ENCODE measurements at places on chromosomes 4 and X.

DNA sequence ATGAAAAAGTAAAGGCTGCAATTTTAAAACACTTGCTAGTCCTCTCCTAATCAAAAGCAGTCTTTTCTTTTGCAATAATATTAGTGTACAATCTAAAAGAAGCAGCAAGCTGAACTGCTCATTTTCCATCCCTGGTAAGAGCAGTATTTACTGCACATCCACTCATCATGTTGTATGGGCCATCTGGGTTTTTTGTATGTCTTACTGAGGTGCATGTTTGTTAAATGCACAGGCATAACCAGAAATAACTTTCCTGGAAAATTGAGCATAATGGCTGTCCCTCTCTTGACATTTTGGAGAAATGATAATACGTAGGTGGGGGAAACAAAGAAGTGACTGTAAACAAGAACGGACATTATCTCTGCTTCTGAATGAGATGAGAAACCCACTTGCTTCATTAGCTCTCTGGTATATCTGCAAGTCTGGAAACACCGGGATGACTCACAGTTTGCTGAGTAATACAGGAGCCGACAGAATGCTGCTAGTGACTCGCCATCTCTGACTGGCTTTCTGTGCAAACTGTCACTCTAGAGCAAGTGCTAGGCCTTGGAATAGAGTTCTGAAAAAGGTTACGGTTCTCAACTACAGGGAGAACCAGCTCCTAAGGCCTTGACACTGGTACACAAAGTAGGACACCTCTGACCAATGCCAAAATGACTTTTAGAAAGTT, 85.7 kb upstream of the MTM1 start:
- DNase-seq = no peak

DNA sequence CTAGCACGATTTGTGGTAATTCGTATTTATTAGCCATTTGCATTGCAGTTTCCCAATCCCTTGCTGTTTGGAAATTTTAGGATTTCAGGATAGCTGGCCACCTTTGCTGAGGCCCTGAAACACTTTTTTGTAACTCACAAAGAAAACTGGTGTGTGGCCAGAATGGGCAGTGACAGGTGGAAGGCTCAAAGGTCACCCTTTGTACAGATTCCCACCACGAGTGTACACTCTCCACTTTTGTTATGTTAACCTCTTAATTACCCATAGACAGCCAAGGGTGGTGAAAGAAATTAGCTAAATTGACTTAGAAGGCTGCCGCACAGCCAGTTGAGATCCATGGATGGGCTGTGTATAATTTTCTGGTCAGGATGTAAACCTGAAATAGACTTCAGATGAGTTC, 109.7 kb upstream of the ARX start:
- DNase-seq = no peak

GRCh38 chrX:148535639-148536038, 35.2 kb downstream of the AFF2 start:
- DNase-seq = no peak

DNA sequence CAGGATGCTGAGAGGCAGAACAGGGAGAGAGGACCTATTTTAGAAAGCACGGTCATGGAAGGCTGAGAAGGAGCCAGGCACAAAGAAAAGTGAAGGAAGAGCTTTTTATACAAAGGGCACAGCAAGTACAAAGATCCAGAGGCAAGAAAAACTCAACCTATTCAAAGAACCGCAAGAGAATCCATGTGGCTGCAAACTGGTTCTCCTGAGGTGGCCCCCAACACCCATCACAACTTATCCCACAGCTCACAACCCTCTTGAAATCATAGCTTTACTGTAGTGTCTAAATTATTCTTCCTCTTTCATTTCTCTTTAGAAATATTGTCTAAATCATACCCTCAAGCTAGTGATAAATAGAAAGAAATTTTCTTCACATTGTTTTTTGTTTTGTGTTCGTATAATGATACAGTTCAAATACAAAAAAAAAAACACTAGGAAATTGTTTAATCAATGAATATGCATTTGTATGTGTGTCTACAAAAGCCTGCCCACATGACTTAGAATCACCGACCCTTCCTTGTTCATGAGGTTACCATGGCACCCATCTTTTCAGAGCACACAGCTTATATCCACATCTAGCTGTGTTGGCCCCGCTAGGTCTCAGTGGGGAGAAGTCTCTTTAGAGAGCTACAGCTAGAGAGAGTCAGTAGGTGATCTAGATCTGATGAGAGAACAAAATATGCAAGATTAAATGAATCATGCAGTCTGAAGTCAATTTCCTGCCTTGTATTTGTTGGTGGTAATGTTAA, 126.9 kb upstream of the DCLK2 start:
- no peak for DNase-seq

DNA sequence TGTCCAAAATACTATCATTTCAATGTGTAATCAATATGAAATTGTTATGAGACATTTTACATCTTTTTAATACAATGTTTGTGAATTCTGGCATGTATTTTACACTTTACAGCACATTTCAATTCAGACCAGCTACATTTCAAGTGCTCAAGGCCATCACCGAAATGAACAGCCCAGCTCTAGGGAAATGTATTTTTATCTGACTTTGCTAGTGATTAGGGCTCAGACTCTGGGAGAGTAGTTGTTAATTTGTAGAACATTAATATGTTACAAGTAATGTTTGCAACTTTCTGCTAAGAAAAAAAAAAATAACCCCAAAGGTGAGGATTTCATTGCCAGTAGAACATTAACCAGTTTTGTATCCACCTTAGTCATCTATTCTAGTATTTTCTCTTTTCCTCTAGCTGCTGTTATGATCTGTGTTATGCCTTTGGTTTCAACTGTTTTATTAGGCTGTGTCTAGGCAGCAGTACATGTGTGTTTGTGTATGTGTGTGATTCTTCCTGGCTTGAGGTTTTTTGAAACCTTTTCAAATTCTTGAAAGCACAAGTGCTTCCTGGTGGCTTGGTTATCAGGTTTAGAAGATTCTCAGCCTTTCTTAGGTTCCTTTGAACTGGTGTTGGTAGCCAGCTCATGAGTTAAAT, 125.9 kb downstream of the NSUN7 start:
- no peak for DNase-seq

DNA sequence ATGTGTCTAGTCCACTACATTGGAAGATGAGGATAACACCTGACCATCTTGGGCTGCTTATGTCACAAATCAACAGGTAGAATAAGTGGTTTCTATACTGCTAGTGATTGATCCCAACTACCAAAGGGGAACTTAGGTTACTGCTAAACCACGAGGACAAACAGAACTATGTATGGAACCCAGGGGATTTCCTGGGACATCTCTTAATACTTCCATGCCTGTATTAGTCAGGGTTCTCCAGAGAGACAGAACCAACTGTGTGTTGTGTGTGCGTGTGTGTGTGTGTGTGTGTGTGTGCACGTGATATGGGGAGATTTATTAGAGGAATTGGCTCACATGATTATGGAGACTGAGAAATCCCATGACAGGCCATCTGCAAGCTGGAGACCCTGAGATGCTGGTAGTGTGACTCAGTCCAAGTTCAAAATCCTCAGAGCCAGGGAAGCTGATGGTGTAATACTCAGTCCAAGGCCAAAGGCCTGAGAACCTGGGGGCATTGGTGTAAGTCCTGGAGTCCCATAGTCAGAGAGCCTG, 16.2 kb upstream of the AFF1 start:
- DNase-seq = no peak

DNA sequence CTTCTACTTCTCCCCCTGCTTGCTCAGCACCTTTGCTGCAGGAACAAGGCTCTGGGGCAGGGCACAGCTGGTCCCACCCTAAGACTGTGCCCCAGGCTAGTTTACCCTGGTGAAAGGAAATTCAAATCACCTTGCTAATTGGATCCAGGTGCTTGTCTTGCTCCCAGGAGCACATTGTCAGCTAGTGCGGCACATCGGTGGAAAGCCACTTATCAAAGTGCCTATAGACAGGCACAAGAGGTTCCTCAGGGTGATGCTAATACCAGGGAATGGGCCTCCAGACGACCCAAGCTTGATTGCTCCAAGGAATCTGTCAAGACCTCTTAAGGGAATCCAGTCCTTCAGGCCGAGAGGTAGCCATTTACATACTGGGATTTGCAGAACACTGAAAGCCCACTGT, 64.5 kb upstream of the PRPS1 start:
- no peak for DNase-seq

DNA sequence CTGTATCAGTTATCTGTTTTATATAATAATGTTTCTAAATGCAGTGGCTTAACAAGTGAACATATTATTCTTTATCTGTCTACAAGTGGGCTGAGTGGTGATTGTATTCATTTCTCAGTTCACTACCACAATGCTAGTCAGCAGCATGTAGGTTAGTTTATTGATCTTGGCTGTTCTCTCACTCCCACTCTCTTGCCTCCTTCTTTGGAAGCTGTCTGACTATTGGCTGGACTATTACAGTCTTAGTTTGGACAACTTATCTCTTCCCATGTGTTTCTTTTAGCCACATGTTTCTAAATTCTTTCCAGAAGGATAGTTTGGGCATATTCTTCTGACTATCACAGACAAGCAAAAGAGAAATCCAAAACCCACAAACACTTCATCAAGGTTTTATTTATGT, 459.5 kb upstream of the AGA start:
- DNase-seq = no peak

GRCh38 chr4:137312257-137312656, 220.0 kb downstream of the PCDH18 start:
- DNase-seq = no peak

- no peak for DNase-seq
Observed at GRCh38 chr4:16684097-16684496, 214.3 kb downstream of the LDB2 start.

DNA sequence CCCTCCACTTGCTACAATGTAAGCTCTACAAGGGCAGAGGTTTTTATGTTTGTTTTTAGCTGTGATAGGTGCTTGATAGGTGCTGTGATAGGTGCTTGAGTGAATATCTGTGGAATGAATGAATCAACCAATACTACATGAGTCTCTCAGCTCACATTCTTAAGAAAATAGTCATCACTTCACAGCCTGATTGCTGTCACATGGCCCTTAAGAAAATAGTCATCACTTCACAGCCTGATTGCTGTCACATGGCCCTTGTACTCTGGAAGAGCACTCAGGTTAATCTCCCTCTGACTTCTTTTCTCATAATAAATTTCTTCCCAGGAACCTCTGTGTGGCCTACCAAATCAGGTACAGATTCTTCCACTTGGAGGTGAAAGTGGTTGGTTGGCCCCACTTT, 335.2 kb downstream of the TENM3 start:
- no peak for DNase-seq

DNA sequence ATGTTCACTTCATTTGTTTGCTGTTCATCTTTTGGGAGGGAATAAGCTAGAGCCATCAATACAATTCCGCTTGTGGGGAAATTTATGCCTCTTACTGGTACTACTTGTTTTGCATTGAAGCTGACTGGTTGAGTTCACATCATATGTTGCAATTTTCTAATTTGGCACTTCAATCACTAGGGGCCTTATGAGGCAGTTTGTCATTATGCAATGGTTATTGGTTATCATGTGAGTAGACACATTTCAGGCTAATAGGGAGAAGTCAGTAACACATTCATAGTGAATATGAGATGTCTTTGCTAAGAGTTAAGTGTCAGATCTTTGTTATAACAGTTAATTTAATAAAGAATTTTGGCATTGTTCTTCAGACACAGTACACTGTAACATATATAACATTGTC, 5.0 kb downstream of the RPL36A start:
- DNase-seq = no peak

- no peak for DNase-seq
Observed at GRCh38 chrX:24231131-24231540, 81.6 kb downstream of the ZFX start.
